ENCODE measurements at places on chromosomes 1 and 21.

DNA sequence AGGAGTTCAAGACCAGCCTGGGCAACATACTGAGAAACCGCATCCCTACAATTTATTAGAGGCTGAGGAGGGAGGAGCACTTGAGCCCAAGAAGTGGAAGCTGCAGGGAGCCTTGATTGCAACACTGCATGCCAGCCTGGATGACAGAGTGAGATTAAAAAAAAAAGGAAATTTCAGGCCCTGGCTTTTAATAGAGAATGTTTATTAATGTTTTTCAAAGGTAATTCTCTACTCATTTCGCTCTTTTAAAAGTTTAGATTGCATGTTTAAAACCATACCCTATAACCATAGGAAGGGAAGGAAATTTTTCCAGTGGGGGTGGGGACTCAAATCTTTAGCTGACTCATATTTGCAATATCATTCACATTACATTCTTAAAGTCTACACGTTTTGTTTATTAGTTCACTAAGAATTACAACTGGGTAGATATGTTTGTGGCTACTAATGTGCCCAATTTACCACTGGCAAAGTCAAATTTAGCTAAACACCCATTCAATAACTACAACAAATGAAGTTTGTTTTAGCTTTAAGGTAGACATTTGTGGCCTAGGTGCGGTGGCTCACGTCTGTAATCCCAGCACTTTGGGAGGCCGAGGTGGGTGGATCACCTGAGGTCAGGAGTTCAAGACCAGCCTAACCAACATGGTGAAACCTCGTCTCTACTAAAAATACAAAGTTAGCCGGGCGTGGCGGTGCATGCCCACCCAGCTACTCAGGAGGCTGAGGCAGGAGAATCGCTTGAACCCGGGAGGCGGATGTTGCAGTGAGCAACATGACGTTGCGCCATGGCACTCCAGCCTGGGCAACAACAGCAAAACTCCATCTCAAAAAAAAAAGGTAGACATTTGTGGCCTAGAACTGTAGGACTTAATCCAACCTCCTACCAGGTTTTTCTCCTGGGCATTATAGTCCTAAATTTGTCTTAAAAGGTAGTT is 5.0 kb downstream of the KDM5B start:
- no peak for DNase-seq

DNA sequence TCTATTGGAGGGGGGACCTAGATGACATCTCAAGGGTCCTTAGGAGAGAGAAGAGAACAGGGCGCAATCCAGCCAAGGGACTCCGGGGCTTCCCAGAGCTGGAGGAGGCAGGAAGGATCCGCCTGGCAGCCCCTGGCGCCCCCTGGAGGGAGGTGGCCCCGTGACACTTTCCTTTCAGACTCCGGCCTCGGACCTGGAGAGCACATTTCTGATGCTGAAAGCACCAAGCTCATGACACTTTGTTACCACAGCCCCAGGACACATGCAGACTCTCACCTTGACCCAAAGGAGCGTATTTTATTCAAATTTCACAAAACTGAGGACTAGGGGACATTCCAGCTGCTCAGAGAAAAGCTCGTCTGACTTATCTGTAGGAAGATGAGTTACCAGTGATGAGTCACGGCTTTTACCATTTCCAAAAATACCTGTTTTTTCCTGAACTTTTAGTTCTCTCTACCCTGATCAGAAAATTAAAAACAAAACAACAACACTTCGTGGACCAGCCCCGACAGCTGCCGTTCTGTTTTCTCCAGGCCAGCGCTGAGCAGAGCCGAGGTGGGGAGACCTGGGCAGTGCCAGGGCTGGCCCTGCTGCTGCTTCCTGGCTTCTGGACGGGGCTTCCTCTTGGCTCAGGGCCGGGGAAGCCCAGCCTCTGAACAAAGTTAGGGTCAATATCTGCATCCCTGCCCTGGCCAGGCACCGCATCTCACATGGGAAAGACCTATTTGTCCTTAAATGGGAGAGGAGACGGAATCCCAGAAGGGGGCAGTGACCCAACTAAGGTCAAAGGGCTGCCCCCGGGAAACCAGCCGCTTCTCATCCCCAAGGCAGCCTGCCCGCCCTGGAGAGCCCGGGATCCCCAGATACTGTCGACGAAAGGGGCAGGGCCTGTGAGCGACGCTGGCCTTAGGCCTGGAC is 21.6 kb upstream of the POFUT2 start:
- DNase-seq: no peak

GRCh38 chr1:4894566-4894965 is 240.2 kb downstream of the AJAP1 start:
- DNase-seq: no peak

DNA sequence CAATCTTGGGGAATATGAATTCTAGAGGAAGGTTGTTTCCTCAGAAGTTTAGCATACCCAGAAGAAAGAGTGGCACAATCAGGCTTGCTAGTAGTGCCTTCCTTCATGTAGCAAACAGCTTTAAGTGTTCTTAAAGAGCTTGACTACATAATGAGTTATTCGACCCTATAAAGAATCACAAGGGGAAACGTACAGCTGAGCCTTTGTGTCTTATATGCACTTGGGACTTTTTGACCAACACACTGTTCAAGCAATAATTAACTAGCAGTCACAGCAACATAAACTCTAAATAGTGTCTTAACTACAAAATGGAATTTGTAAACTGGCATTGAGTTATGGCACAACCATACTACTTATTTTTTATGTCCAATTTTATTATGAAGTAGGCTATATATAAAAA is 86.1 kb downstream of the TTLL7 start:
- DNase-seq: no peak

DNA sequence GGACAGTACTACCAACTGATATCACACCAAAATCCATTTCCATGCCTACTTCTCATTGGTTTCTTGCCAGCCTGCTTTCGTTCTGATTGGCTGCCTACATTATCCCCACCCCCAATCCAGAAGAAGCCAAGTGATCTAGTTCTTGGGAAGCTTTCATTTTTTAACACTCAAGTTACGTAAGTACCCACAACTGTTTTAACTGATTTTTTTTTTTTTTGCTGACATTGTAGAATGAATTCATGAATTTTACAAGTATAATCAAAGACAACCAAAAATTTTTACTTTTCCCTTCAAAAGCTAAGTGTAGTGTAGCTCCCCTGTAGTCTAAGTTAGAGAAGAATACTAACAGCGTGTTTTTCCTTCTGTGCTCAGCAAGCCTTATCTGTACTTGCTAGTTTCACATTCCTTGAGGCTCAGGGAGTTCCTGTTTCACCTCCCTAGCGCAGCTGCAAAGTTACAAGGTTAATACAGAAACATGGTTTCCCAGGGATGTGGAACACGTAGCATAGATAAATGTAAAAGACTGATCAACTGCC is at the start of gene SLC9C2:
Gene SLC9C2, minus strand, starts transcription at position 17 of the 536 bp plus-strand sequence. CDS start 1,296 bp downstream, outside the sequence.
- no peak for DNase-seq

DNA sequence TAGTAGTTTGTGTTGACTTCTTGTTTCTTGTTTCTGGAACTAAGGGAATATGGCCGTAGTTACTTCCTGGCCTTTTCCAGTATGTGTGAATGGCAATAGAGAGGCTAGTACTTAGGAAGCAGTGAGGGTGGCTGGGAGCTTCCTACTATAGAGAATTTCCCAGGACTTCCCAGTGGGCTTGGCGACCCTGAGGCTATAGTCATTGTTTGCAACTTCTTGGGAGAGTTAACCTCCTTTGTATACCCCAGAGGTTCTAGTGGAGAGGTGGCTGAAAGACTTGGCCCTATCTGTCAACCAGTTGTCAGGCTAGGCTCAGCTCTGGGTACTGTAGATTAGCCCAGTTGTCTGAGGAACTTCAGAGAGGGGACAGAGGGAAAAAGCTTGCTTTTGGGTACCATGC is 15.6 kb downstream of the RAD54L start:
- no peak for DNase-seq

DNA sequence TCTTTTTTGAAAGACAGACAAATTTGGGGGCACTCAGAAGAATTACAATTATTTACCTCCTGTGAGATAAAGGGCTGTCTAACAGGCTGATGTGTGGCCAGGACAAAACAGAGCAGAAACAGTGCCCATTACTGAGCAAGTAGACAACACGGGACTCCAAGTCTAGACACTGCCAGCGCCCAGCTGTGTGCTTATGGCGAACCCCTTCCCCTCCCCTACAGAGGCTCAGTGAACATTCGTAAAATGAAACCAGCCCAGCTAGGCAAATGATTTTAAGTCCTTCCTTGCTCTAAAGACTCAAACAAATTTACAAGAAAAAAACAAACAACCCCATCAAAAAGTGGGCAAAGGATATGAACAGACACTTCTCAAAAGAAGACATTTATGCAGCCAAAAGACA is 91.1 kb downstream of the RUNX1 start:
- DNase-seq: no peak

- DNase-seq: no peak
These were observed 47.2 kb upstream of the CAPZB start for GRCh38 chr1:19532519-19532918.

- DNase-seq: no peak
These were observed 62.9 kb downstream of the TBX19 start for GRCh38 chr1:168343566-168343965.

GRCh38 chr21:42641311-42642218 is 11.9 kb upstream of the PDE9A start:
- DNase-seq: no peak

DNA sequence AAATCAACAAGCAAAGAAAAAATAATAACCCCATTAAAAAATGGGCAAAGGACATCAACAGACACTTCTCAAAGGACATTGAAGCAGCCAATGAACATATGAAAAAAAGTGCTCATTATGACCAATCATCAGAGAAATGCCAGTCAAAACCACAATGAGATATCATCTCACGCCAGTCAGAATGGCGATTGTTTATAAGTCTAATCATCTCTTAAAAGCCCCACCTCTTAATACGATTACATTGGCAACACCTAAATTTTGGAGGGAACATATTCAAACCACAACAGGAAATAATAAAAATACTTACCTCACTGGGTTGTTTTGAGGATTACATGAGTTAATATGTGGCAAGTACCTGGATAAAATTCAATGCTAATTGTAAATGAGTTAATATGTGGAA is 57.1 kb upstream of the PLPPR4 start:
- no peak for DNase-seq

- DNase-seq: no peak
These were observed 21.1 kb downstream of the ROR1 start for GRCh38 chr1:63794939-63795378.
